ENCODE measurements at places on chromosomes 16 and 17.

GRCh38 chr17:32461853-32462617, 17.7 kb downstream of the PSMD11 start:
- peak; percentile 45 for DNase-seq

DNA sequence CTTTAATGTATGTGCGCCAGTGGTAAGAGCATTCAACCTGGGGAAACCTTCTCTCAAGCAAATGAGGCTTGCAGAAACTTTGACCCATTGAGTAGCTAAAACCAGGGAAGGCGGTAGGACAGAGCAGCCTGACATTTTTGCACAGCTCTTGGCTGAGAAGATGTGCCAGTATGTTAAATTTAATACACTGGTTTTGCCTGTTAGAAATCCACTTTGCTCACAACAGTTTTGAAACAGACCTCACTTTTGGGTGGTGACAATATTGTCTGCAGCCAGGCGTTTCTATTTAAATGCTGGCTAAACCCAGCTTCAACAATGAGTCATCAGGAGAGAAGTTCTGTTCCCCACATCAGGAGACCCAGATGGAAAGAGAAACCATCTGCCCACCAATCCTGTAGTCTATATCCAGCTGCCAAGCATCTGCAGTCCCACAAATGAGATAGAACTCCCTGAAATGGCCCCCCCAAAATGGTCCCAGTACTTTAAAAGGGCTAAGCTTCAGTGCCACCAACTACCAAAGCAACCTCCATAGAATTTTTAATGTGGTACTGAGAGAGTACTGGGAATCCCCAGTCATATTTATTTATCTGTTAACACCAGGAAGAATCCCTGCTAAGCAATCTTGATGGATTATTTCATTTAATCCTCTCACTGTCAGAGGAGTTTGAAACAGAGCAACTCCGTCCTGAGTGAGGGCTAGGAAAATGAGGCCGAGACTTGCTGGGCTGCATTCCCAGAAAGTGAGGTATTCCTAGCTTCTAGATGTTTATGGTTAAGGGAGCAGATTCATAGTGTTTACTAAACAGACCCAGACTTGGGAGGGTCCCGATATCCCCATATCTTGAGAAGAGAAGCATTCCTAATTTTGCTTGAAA, 29.0 kb upstream of the CLEC3A start:
- DNase-seq: no peak

- no peak for DNase-seq
Observed at GRCh38 chr16:50207652-50208051, 54.5 kb downstream of the TENT4B start.

GRCh38 chr17:27333410-27333980, 39.6 kb downstream of the WSB1 start:
- peak; percentile 24 for DNase-seq

DNA sequence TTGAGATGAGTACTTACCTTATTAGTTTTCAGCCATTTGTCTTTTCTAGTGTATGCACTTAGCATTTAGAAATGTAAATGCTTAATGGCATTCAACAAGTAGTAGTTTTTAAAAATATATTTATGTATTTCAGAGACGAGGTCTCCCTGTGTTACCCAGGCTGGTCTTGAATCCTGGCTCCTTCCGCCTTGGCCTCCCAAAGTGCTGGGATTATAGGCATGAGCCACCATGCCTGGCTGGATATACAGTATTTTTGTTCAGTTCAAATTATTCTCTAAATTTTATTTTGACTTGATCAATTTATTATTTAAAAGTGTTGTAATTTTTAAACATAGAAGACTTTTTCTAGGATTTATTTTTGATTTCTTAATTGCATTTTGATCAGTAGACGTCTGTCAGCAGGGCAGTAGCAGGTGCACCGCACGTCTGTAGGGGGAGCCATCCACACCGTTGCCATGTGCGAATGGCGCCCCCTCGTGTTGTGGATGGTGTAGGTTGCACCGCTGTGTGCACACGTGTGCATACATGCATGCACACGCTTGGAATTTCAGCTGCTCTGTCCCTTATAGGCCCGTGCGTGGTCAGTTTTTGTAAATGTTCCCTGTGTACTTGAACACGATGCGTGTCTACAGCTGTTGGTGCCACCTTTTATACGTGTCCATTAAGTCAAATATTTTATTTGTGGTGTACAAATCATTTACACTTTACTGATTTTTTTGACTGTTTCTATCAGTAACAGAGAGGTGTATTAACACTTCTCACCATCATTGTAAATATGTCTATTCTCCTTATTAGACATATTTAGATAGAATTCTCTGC, 30.6 kb downstream of the RPTOR start:
- peak; percentile 90 for DNase-seq

DNA sequence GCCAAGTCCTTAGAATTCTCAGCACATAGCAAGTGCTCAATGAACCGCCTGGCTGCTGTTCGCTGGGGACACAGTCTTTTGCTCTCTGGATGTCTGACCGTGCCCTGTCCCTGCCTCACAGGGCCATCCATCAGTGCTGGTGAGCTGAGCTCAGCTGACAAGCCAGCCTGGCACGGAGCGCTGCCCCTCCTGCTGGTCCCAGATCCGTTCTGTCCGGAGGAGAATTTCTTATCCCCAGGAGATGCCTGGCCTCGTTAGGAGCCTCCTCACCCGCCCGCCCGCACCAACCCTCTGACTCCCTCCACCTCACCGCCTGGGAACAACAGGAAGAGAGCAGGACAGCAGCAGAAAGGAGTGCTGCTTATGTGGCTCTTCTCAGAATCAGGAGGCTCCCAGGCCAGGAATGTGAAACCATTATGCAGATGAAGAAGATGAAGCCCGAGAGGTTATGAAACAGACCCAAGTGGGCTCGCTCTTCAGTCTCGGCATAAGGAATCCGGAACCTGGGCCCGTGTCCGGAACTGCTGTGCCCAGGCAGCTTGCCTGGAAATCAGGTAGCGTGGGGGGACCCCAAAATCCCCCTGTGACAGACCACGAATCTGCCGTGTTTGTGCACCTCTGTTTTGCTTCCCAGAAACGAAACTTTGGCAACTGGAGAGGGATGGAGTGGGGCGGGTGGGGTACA, 28.8 kb upstream of the RMI2 start:
- DNase-seq: no peak

DNA sequence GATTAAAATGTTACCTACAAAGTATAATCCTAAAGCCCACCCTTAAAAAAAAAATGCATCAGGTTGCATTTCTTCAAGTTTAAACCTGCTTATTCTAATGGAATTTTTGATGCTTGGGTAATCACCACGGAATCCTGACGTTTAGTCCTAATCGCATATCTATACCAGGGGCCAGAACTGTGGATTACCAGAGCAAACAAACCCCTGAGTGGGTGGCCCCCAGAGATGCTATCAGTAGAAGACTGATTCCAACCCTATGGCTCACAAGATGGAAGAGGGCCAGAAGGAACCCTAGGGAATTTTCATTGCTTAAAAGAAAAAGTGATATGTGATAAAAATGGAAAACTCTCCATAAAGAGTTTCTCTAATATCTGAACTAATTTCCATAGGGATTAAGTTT, 152.2 kb upstream of the NOG start:
- no peak for DNase-seq

GRCh38 chr16:87836844-87837581, 32.3 kb downstream of the SLC7A5 start:
- no peak for DNase-seq

DNA sequence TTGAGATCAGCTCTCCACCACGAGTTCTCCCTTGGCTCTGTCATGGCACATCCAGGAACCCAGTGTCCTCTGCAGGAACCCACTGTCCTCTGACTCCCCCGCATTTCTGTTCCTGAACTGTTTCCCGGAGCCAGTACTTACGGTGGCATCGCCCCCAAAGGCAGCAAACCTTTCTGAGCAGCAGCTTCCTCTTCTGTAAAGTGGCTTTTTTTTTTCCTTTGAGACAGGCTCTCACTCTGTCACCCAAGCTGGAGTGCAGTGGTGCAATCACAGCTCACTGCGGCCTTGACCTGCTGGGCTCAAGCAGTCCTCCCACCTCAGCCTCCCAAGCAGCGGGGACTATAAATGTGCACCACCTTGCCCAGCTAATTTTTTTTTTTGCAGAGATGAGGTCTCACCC, 32.2 kb downstream of the NAGPA start:
- no peak for DNase-seq

- no peak for DNase-seq
Observed at GRCh38 chr16:83300326-83300725, 507.5 kb upstream of the HSBP1 start.

DNA sequence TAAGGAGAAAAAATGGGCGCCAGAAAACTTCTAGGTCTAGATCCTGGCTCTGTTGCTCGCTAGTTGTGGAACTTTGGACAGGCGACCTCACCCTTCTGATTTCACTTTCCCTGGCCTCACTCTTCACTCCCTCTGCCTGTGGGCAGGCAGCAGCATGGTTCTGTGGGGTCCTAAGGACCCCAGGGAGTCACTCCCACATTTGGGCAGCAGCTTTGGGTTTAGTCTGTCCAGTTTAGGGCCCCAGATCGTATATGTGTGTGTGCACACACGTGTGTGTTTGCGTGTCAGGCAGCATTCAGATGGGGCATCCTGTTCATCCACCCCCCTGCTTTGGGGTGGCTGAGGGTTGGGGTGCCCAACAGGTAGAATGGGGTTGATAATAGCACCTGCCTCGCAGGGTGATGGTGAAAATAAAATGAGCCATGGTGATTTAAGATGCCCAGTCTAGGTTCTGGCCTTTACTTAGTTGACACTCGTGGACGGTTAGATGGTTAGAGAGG, 102.2 kb downstream of the RAB11FIP4 start:
- DNase-seq: no peak

- DNase-seq: peak; percentile 89
Observed at GRCh38 chr16:70476272-70477020, 22.1 kb downstream of the FCSK start.

Measured in T-helper 2 cell (primary cell).